Activated T-helper 1 cell treated with anti-CD3 and anti-CD28 coated beads, Interleukin-2, amount 50 U/mL, for 16 hours (primary cell): ENCODE measurements at places on chromosomes 7 and 10.

DNA sequence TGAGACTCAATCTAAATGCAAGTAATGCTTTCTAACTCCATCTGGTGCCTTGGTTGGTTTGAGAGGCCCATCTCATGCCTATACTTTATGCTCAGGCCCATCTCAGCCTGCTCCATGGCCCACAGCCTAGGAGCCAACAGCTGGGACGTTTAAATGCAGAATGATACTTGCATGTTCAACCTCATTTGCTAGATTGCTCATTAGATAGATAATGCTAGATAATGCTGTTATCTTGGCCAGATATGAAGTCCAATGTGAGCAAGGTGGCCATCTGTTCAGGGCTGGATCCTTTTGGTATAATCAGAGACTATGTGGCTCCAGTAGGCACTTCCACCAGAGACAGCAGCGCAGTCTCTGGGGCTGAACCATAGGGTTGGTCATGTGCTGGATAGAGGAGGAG, 321.6 kb upstream of the PHYHIPL start:
- no peak for DNase-seq

DNA sequence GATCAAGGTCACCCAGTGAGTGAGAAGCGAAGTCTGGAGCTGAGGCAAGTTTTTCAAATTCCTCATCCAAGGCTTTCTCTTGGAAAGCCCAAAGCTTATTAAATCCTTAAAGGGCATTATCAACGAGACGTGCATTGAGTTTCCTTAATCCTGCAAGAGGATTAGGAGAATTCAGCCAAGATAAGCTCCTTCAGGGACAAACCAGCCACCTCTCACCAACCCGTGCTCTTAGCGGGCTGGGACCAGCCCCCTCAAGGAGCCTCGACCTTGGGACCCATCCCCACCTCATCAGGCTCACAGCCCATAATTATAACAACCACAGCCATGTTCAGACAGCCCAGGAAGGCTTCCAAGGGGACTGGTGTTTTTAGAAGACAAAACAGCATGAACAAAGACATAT, 12.0 kb upstream of the SLC29A4 start:
- DNase-seq, result no peak

- no peak for DNase-seq
Observed at GRCh38 chr7:473870-474604, 45.6 kb downstream of the PDGFA start.

- no peak for DNase-seq
Observed at GRCh38 chr10:97197030-97197500, 11.3 kb upstream of the SLIT1 start.

DNA sequence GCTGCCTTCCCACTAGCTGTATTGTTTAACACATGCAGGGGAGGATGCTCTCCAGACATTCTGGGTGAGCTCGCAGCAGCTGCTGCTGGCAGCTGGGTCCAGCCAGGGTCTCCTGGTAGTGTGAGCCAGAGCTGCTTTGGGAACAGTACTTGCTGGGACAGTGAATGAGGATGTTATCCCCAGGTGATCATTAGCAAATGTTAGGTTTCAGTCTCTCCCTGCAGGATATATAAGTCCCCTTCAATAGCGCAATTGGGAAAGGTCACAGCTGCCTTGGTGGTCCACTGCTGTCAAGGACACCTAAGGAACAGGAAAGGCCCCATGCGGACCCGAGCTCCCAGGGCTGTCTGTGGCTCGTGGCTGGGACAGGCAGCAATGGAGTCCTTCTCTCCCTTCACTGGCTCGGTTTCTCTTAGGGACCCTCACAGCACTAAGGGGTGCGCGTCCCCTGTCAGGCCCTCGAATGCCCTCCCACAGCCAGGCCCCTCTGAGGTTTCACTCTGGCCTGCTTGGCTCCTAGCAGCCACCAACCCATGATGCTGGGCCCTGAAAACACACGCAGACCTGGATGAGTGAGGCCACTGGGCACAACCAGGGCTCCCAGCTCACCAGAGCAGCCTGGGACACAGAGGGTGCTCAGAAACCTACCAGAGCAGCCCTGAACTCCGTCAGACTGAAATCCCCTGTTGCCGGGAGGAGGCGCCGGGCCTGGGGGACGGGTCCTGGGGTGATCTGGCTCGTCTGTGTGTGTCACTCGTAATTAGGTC, 173.0 kb upstream of the LANCL2 start:
- DNase-seq, result no peak

DNA sequence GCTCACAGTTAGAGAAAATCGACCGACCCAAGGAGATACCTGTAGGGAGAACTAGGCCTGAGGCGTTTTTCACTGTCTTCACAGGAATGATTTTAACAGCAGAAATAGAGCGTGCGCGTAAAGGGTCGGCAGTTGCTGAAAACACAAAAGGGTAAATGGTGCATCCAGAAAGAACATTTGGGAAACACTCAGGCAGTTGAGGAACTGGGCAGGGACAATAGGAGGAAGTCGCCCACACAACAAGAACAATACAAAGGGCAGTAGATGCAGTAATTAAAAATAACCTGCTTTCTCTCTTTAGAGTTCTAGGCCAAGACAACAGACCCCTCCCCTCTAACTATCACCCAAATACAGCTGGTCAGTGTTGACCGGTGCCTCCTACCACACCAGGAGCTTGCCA, 126.6 kb downstream of the SORBS1 start:
- DNase-seq, result no peak

DNA sequence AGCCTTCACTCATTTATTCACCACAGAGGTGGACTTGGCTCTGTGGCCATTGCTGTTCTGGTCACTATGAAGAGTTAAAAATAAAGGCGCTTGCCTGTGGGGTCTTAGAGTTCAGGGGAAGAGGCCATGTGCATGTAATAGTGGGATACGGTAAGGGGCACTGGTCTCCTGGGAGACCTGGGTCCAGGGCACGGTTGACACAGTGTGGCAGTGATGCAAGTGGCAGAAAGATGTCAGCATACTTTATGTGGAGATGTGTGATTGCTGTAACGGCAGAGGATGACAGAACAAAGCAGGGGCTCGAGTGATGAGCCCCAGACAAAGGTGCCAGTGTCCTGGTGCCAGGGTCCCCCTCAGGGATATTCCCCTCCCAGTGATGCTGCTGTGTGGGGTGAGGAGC, 8.6 kb downstream of the ZSCAN25 start:
- DNase-seq, result no peak

- DNase-seq, result no peak
Observed at GRCh38 chr10:125264091-125264490, 103.7 kb upstream of the CTBP2 start.

DNA sequence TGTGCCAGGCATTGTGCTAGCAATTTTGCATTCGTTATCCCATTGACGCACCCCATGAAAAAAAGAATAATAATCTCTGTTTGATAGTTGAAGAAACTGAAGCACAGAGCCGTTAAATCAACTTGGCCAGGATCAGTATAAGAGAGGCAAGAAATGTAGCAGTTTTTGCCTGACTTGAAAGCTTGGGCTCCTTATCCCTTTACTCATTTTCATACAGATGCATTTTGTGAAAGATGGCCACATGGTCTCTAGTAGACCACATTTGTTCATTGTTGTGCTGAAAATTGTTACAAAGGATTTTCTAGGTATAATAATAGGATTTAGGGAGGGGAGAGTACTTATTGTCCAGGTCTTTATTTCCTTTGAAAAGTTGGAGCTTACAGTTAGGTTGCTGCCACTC, 14.7 kb downstream of the AUTS2 start:
- no peak for DNase-seq

DNA sequence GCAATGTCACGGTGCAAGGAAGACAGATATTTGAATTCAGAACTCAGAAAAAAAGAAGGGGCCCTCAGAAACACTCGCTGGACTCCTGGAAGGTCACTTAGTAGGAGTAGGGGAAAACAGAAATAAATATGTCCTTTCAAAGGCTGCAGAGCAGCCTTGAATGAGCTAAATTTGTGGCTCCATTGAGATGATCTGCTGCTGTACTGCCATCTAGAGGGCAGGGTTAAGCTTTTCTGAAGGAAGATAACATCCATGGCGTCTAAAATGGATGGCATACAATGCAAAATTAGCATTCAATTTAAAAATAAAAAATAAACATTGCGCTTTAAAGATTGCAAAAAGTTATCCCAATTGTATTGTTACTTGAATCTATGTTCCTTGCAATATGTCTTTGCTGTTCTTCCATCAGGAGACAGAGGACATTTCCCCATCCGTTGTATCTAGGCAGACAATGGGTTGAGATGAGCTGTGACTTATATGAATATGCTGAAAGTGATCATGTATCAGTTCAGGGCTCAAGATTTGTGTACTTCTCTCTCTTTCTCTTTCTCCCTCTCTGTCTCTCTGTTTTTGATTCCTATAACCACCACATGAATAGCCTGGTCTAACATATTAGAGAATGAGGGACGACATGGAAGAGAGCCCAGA, 642.2 kb downstream of the SH2D4B start:
- DNase-seq, result no peak

DNA sequence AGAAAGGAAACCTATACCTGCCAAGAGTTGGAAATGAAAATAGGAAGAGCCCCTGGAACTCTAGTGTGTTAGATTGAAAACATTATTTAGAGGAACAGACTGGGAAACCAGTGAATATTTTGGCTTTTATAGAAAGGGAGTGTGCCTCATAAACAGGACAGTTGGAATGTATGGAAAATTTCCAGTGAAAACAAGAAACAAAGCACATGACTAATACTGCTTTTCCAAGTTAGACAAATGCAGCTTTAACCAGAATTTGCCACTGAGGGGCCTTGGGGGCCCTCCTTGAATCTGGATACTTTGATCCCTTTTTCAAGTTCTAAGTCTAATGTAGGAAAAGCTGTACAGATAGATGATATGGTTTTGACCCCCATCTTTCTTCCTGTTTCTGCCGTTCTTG, 21.2 kb downstream of the ITGB8 start:
- DNase-seq, result no peak

GRCh38 chr10:84306751-84307384, 21.5 kb upstream of the CCSER2 start:
- DNase-seq, result no peak

DNA sequence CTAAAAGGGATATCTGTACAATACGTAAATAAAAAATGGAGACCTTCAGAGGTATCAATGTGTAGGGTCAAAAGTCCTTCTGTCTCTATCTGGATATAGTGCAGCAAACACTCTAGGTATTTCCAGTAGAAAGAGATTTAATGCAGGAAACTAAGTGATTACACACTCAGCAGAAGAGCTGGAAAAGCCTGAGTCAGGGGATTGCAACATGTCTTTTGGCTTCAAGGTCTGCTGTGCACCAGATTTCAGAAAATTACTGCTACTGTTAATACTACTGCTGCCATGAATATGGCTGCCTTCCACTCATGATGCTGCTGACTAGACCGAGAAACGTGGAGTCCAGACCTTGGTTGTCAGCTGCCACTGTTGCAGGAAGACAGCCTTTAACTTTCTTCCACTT, 94.9 kb upstream of the DLX6 start:
- DNase-seq, result no peak

GRCh38 chr10:87804939-87805569, 13.0 kb downstream of the ATAD1 start:
- DNase-seq, result no peak

- no peak for DNase-seq
Observed at GRCh38 chr7:26912338-26912737, 47.9 kb upstream of the SKAP2 start.

DNA sequence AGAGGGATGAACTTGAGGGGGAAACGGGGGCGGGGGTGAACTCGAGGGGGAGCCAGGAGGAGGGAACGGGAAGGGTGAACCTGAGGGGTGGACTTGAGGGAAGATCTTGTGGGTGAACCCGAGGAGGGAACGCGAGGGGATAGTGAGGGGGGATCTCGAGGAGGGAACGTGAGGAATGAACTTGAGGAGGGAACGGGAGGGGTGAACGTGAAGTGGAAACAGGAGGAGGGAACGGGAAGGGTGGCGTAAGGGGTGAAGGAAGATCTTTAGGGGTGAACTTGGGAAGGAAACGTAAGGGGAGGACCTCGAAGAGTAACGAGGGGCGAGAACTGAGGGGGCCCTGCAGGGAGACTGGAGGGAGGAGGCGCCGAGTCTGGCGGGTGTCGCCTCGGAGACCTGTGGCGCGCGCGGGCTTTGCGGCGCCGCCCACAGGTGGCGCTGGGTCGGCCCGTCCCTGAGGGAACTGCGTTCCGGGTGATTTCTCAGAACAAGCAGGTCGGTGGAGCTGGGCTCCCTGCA, 651 bp downstream of the MYO3A start:
- DNase-seq, result no peak

- no peak for DNase-seq
Observed at GRCh38 chr7:72710983-72711382, 117.0 kb downstream of the TYW1B start.

DNA sequence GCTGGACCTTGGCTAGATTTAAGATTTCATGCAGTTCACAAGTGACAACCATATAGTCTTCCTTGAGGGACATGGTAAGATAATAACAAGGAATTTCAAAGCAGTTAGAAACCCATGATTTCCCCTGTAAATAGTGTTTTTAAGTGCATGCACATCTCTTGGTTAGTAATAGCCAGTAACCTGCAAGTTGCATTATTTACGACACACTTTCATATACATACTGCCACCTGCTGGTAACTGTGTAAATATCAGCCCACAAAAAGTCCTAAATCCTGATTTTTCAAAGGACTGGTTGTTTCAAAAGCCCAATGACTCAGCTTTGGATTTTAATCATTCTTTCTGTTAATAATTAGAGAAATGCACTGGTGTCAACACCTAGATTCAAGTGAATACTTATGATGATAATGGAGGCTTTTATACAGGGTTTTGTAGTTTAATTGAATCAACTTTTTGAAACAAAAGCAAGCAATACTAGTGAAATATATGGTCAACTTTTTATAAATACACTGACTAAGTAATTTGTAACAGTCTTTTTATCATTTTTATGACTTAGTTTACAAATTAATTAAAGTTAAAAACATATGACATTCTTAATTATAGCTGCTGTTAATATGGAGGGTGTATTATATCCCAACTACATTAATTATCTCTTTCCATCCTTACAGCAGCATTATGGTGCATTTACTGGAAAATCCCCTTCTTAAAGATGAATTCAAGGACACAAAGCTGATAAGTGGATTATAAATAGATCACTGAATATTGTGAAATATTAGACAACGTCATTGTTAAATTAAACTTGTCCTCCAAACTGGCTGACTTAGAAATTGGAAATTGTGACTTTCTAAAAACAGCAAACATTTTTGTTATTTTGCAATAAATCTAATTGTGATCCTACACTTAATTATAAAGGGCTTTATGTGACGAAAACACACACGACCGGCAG, 367.7 kb upstream of the SEMA3D start:
- no peak for DNase-seq

DNA sequence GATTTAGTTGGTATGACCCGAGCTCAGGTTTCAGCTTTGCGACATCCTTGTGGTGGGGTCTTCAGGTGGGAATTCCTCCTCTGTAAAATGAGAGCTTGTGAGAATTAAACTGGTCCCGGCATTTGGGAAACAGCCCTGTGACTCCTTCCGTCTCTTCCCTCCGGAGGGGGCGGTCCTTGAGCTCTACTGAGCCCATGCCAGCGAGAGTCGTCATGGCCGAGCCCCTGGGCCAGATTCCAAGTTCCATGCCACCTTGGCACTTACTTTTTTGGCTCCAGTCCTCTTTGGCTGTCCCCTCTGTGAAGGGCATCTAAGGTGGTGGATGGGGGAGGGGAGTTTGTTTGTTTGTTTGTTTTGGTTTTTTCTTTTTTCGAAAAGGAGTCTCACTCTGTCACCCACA, 47.6 kb downstream of the GTF2IRD1 start:
- no peak for DNase-seq

- no peak for DNase-seq
Observed at GRCh38 chr7:28459306-28459705, 47.0 kb downstream of the CREB5 start.
